SK-N-DZ (cell line): ENCODE measurements at places on chromosomes 13 and 19.

- no peak for DNase-seq
Observed at GRCh38 chr13:40440990-40441820, 225.2 kb downstream of the FOXO1 start.

DNA sequence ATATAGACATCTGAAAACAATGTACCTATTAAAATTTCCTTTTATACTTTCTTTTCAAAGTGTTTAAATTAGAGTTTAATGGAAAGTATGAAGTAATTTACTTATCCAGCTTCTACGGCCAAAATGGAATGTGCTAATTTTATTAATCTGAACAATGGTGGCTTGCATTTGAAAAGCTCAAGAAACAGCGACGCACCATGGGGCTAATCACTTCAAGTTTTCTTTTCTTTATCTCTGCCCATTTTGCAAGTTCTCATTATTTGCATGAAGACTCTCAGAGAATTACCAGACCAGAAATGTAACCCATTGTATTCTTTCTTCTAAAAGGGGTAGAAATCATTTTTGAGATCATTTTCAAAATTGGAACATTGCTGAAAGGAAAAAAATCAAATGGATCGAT, 204.0 kb upstream of the STARD13 start:
- DNase-seq: no peak

DNA sequence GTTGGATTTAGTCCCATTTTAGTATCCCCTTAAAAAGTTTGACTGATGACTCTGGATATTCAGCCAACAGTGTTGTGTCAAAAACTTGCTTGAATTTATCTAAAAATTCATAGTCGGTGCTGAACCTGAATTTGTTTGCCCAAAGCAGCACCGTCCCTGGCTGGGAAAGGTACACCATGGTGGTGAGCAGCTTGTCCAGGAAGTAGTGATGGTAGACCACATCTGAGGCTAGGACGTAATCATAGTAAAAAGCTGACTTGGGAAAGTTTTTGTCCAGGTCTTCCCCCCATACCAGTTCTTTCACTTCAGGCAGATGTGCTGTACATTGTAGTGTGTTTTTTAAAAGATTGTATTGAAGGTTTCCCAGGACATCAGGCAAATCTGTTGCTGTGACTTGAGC, 8.8 kb downstream of the METTL21C start:
- DNase-seq: no peak

- peak; percentile 89 for DNase-seq
Observed at GRCh38 chr13:100304229-100304628, 215.3 kb downstream of the PCCA start.

- DNase-seq: peak; percentile 54
Observed at GRCh38 chr13:69737129-69737935, 370.3 kb upstream of the ATXN8OS start.

GRCh38 chr13:28531077-28531844, 36.3 kb upstream of the FLT1 start:
- DNase-seq: no peak

DNA sequence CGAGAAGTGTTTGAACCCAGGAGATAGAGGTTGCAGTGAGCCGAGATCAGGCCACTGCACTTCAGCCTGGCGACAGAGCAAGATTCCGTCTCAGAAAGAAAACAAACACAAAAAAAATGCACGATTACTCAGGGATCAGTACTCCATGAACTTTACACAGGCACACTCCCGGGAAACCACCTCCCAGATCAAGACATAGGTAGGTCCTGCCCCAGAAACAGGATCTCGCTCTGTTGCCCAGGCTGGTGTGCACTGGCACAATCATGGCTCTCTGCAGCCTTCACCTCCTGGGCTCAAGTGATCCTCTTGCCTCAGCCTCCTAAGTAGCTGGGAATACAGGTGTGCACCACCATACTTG, 11.2 kb downstream of the VASP start:
- DNase-seq: no peak

DNA sequence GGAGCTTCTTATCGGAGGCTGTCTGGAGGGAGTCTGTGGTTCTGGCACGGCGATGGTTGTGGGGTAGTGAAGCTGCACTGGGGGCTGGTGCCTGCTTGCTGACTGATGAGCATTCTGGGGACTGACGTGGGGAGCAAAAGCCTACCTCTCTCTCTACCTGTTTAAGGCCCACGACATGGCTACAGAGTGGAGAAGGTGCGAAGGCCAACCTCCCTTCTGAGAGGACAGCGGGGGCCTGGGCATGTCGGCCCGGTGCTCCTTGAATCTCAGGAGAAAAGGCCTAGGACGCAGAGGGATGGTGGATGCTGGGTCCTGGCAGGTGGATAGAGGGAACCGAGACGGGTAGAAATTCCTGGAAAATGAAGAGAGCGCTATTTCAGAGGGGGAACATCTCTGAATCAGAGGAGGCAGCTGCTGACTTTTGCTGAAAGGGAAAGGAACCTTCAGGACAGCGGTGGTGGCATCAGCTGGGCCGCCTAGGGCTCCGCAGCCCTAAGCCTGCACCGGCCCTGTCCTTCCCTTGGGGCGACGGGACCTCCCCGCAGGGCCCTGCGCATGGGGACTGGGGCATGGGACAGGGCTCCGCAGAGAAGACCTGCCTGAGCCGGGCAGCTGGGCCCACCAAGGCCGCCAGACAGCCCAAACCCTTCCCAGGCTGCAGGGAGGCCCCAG, 35.0 kb upstream of the MEDAG start:
- DNase-seq: no peak

DNA sequence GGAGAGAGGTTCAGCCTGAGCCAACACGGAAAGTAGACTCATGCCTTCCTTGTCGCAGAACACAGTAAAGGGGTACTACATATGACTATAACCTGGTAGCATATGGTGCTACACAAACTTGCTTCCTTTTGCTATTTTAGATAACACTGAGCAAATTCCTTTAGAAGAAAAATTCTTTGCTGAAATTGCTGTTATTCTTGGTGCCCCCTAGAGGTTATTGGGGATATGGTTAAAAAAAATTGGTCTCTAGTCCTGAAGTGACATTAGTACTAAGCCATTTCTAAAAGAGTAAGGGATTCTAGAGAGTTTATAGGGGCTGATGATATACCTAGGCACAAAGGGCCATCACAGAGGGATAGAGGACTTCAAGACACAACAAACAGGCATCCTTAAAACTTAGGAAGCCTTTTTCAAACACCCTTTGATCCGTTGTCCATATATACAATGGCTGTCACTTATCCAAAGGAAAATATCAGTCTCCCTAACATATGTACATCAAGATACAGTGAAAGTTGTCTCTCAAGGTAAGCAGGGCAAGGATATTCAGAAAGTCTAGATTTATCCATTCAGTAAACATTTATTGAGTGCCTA, 13.9 kb upstream of the HS6ST3 start:
- no peak for DNase-seq

GRCh38 chr13:70960841-70961443, 852.7 kb upstream of the KLHL1 start:
- DNase-seq: peak; percentile 53

DNA sequence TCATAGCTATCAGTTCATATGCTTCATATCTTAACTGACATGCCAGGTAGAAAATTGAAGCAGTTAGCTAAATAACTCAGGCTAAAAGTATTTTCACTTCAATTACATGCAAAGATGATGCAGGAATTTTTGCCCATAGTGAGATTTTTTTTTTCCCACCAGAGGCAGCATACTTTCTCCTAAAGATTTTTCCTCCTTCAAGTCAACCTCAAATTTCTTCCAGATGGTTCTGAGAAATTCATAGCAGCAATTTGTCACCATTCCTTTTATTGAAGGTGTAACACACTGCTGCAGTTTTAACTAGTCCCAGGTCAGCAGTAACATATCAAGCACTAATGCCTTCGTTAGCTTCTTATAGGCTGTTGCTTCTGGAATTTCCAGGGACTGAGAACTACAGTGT, 141.9 kb downstream of the SUCLA2 start:
- DNase-seq: no peak

GRCh38 chr13:82654861-82655855, 1227.1 kb downstream of the SLITRK1 start:
- DNase-seq: no peak

DNA sequence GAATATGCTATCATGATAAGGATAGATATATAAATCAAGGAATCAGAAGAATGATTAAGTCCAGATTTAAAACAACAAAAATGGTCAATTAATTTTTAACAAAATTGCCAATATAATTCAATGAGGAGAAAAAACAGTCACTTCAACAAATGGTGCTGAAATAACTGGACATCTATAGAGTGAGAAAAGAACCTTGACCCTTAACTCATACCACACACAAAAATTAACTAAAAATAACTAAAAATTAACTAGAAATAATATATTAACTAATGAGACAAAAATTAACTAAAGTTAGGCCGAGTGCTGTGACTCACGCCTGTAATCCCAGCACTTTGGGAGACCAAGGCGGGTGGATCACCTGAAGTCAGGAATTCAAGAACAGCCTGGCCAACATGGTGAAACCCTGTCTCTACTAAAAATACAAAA, 9.5 kb downstream of the LGALS7 start:
- DNase-seq: no peak

- DNase-seq: no peak
Observed at GRCh38 chr13:42392716-42393572, 121.0 kb downstream of the AKAP11 start.

DNA sequence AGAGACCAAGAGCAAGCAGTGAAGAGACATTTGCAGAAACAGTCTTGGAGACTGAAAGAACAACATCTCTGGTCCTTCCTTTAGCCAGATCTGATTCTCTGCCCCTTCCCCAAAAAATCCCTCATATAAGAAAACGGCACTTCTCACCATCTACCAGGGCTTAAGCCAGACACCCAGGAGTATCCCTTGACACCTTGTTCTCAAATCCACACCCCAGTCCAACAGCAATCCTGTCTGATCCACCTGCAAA, 1.7 kb upstream of the PLEKHG2 start:
- no peak for DNase-seq

DNA sequence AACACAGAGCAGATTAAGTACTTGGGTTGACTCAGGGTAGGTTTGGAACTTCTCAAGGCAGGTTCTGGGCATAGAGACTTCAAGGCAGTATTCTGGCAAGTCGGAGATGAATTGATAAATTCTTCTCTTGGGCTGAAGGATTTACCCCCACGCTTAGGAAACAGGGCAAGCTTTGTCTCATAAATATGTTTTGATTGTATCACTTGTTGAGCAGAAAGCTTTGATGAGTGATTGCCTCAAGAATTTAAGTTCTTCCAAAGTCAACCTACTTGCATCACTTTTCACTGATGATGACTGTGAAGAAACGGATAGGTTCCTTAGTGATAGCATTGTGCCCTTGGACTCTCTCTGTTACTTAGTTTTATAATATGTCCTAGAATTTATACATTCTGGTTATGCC, 258.6 kb upstream of the DACH1 start:
- no peak for DNase-seq

DNA sequence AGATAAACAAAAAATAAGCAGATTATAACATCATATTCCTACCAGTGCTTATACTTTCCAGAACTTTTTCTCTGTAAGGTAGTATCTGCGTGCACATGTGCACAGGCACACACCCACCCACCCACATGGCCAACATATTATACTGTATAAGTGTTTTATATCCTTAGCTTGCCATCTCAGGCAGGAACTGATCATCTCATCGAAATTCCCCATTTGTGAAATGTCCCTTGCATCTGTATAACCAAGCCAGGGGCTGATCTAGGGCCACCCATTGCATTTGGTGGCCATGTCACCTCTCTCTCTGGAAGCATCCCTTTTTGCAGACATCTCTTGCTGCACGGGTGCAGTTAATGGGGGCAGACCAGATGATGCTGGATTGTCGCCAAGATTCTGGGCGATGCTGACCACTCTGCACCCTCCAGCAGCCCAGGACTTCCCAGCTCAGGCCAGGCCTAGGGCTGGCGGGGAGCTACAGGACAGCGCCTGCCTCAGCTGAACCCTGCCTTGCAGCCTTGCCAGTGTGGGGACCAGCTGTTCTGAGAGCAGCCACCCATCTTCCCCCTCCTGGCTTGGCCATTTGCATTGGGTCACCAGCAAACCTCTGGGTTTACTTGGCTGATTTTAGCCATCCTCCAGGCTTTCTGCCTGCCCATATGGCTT, 95.9 kb downstream of the SLC7A1 start:
- no peak for DNase-seq

- DNase-seq: no peak
Observed at GRCh38 chr19:33492090-33492489, 29.5 kb downstream of the PEPD start.

DNA sequence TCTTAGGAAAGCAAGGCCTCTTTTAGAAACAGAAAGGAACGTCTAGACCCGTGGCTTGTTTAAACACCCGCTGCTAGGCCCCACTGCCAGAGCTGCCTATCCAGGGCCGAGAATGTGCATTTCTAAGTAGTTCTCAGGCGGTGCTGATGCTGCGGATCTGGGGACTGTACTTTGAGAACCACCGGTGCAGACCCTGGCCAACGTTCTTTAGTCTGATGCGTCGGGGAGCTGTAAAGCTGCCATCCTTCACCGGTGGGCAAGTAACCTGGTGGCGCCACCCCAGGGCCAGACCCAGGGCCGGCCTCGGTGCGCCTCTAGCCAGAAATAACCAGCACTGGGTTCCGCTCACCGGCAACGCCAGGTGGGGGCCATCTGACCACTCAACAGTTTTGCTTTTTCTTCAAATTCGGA, 47.1 kb downstream of the TGDS start:
- DNase-seq: peak; percentile 27

- peak; percentile 62 for DNase-seq
Observed at GRCh38 chr19:13060964-13061927, 41.4 kb downstream of the LYL1 start.

- peak; percentile 98 for DNase-seq
Observed at GRCh38 chr19:16659832-16660708, at the start of gene SMIM7. Gene SMIM7, minus strand, starts transcription at chr19:16660144. Its CDS starts 34 bp downstream, at chr19:16660110.

DNA sequence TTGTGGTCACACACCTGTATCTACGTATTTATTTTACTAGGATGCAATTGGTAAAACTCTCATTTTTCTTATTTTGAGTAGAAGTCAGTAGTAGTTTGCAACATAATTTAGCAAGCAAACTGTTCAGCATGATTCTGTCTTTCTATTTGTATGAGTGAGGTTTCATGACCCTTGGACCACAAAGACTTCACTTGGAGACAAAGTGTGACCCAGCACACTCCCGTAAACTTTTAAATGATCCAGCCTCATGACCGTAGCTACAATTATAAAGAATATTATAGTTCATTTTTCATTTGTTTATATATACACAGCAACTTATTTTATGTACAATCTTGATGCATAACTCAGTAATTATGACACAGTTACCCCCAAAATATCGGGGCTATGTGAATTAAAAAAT, 86.5 kb downstream of the ERCC5 start:
- DNase-seq: no peak

DNA sequence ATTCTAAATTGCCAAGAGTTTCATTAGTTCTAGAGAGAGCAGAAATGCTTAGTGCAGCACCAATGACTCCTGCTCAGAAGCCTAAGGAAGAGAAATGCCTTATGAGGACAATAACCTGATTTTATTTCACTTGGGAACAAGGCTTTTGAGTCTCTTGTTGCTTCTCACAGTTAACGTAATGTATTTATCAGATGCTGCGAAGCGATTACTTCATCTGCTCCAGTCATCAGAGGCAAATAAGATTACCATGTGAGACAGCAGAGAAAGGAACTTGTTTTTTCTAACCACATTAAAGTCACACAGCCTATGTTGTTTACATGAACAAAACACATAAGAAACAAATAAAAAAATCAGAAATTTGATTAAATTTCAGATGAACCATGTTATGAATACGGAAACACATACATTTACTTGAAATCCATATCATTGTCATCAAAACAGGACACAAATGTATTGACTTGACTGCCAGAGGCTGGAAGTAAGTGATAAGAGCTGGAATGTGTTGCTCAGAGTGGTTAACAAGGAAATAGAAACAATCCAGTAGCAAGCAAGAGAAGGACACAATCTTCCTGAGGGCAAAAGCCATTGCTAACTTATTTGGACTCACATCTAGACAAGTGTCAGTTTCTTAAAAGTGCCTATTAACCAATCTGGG, 147.3 kb downstream of the LHFPL6 start:
- peak; percentile 91 for DNase-seq

GRCh38 chr19:42380155-42380554, 9.9 kb downstream of the CNFN start:
- no peak for DNase-seq
